ENCODE measurements at places on chromosomes 6 and 20.

DNA sequence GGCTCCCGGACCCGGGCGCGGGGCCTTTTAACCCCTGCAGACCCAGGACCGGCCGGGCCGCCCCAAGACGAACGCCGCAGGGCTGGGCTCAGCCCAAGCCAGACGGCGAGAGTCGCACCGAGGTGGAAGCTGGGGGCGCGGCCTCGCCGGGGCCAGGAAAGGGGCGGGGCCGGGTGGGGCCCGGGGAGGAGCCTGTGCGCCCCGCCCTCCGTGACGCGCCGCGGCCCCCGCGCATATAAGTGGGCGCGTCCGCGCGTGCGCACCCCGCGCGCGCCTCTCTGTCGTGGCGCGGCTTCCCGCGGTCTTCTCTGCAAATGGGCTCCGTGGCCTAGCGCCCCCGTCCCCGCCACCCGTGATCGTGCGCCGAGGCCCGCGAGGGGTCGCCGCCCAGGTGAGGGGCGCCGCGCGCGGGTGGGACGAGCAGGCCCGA, at the start of gene PPDPF:
Gene PPDPF (plus strand): TSS at position 262 of the 430 bp plus-strand sequence. CDS start 544 bp downstream, outside the sequence.
- DNase-seq = peak; percentile 84

DNA sequence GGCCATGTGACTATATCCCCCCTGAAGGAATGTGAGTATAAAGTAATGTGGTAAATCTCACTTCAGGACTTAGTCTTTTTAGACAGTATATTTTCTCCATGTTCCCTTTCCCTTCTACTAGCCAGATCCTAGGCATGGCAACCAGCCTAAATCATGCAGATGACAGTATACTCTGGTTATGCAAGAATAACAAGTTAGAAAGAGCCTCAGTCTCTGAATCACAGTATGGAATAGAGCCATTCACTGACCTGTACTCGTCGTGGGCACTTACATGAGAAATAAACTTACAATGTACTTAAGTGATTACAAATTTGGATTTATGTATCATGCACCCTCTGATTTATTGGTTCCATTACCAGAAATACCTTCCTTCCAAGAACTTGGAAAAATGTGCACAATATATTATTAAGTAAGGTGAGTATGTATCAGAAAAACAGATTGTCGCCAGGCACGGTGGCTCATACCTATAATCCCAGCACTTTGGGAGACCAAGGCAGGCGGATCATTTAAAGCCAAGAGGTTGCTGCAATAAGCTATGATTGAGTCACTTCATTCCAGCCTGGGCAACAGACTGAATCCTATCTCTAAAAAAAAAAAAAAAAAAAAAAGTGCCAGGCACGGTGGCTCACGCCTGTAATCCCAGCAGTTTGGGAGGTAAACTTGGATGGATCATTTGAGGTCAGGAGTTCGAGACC, 25.1 kb upstream of the FAM8A1 start:
- no peak for DNase-seq

DNA sequence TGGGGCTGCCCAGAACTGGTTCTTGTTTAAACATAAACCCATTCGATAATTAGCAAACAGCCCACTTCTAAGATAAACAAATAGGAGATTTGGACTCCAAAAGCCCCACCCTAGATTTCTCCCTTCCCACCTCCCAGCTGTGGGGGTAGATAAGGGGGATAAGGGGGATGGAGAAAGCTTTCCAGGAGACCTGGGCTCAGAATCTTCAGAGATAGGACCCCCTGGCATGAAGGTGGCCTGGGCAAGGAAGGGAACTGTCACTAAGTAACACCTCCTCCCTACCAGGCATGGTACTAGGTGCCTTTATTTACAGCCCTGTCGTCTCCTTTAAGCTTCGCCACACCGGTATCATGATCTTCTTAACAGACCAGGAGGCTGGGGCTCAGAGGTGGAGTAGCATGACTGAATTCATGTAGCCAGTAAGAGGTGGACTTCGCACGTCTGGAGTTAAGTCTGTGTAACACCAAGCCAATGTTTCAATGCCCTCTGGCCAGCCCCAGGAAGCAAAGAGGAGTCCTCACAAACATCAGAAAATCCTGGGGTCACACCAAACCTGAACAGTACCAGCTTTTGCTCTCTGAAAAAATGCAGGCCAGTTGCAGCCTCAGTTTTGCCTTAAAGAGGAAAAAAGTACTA, 4.6 kb downstream of the SDC4 start:
- DNase-seq = no peak

DNA sequence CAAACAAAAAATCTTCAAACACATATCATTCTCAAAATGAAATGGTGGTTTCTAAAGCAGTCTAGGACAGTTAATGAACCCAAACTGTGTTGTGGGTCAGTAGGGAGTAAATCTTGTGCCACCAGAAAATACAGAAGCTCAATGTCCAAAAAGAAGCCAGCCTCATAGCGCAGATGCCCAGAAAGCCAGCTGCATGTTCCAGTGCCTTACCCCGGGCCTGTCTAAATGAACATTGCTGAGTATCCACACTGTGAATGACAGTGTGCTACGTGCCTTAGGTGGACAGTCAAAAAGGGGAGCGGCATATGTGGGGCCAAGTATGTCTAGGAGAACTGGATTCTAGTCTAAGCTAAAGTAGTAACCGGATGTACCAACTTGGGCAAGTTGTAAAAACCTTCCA, 10.9 kb downstream of the FYN start:
- no peak for DNase-seq

DNA sequence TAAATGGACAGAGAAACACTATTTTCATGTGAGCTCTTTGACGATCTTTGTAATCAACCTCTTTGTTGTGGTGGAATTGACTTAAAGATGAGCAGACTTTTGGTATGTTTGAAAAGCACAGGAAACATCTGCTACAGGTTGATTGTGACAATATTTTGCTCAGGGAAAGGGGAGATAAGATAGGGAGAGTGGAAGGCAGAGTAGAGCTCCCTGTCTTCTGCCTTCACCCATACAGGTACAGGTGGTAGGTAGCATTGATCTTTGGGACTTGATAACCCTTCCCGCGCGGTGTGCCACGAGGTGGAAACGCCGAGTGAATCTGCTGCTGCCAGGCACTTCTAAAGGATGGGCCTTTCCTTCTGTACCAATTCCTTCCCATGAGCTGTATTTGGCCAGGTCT, 183.6 kb downstream of the UTRN start:
- DNase-seq = no peak

- no peak for DNase-seq
Measured at GRCh38 chr20:13739731-13740649, 44.7 kb downstream of the ESF1 start.

GRCh38 chr20:31784354-31785044, 34.7 kb upstream of the MYLK2 start:
- DNase-seq = no peak

GRCh38 chr20:2637246-2637645, 15.2 kb upstream of the NOP56 start:
- DNase-seq = no peak

DNA sequence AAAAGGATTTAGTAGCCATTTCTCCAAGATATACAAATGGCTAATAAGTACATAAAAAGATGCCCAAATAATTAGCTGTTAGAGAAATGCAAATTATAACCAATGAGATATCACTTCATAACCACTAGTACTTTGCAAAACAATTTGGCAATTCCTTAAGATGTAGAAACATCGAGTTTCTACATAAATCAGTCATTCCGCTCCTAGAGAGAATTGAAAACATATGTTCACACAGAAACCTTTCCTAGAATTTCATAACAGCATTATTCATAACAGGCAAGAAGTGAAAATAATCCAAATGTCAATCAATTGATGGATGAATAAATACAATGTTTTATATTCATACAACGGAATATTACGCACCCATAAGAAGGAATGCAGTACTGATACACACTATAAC, 20.5 kb upstream of the NT5E start:
- DNase-seq = no peak

- DNase-seq = no peak
Measured at GRCh38 chr6:75171567-75171966, 34.3 kb downstream of the COL12A1 start.

- no peak for DNase-seq
Measured at GRCh38 chr20:39700528-39700927, 738.4 kb downstream of the DHX35 start.

- DNase-seq = no peak
Measured at GRCh38 chr6:4909063-4909706, 94.7 kb downstream of the RPP40 start.

DNA sequence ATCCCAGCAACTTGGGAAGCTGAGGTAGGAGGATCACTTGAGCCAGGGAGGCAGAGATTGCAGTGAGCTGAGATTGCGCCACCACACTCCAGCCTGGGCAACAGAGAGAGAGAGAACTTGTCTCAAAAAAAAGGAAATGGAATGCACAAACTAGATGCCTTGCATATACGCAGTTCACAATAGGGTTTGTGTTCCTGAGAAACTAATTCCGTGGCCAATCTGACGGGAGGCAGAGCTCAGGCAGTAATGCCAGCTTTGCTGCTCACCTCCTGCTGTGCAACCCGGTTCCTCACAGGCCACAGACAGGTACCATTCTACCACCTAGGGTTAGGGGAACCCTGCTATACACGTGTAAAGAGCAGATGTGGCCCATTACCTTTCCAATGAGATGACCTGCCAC, 1.4 kb downstream of the CDK5RAP1 start:
- DNase-seq = no peak

- DNase-seq = peak; percentile 64
Measured at GRCh38 chr6:109454496-109455436, 806 bp downstream of the MICAL1 start.

GRCh38 chr20:63433351-63433750, 39.1 kb downstream of the KCNQ2 start:
- no peak for DNase-seq

- no peak for DNase-seq
Measured at GRCh38 chr6:112304680-112305079, 42.5 kb upstream of the RFPL4B start.

DNA sequence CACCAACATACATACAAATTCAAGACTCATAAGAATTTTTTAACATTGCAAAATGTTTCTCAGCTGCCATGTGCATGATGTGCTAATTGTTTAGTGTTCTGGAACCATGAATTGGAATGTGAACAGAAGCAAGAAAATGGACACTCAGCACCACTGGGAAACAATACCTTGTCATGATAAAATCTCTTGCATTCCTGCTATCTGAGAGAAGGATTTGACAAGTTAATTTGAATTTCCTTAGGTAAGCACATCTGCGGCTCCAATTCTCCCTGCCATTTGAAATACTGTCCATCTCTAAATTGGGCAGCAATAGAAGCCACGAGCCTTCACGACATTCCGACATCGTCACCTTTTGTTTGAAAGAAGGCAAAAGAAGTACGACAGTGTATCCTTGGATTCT, 1104.6 kb upstream of the MAP3K7 start:
- DNase-seq = no peak

DNA sequence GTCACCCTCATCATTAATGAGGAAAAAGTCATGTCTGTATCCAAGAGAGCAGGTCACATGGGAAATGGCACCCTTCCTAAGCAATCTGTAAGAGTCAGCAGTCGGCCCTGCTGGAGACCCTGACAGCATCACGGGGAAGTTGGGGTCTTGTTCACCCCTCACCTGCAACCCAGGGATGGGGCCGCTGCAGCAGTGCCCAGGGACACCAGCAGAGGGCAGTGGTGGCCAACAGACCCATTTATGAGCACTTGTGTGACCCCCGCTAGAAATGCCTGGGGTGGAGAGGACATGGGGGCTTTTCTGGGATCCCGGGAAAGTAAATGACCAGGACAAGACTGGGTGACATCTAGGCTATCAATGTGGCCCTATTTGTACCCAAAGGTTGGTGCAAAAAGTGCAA, 35.9 kb downstream of the ANKRD60 start:
- no peak for DNase-seq

DNA sequence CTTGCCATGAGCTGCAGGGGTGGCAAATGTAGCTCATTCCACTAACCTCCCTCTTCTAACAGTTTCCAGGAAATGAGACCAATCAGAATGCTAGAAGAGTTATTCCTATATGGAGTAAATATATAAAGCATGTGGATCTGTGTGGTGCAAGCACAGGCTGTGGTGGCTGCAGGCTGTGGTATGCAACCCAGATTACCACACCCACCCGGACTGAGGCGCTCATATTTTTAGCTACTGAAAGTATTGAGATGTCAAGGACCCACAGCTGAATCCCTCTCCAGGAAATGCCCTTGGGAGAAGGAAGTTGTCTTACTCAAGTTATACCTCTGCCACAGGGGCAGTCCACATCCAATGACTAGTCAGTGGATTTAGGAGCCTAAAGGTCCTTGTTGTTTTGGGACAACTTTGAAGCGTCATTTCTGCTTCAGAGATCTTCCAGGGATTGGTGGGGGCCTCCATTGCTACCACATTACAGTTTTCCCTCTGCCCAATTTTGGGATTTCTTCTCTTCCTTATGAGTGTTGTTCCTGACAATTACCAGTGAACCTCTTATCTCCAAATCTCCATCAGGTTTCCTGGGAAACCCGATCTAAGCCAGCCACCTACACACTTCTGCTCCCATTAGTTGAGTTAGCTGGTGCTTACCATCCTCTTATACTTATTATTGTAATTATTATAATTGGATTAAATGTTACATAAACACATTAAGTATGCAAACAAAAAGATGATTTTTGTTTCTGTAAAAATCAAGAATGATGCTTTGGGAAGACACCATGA, 12.1 kb upstream of the REPS1 start:
- no peak for DNase-seq

Data from CD8-positive, alpha-beta memory T cell (primary cell).